ENCODE measurements at places on chromosomes 16 and 17.

DNA sequence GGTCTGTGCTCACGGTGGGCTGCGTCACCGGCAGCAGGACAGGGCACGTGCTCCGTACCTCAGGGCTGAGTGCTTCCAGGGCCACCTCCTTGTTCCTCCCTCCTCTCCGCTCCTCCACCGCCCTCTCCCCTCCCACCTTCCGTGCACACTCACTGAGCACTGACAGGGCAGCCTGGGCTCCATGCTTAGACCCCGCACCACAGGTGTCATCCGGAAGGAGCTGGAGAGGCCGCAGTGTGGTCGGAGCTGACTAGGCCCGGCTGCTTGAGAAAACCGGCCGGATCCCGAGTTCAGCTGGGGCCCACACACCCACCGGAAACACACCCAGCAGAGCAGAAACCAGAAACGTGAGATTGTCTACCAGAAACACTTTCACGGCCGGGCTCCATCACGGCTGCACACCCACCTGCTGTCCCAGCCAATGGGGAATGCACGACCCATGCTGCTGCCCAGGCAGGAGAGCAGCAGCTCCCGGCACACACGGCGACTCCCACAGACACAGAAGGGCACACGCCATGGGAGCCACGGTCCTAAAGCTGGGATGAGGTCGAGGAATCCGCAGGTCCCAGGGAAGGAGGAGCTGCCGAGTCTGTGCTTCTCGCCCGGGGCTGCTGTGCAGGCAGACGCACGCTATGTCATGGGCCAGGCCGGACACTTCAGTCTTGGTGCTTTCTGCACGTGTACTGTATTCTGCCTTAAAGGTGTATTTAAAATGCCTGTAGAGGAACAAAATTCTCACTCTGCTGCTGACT is 55.0 kb upstream of the ZNF469 start:
- DNase-seq, result no peak

DNA sequence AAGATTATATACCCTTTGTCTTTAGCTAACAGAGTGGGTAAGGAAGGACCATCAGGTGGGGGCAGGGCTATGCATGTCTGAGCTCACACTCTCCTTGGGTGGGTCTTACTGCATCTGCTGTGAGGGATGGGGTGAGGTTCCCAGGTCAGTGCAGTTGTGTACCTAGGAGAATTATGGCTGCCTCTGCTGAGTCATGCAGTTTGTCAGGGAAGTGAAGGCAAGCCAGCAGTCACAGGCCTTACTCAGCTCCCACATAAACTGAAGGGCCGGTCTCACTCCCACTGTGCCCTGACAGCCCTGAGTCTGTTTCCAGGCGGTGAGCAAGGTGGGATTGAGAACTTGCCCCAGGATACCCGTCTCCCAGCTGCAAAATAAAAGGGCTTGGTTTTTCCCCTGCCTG is 328.6 kb downstream of the MAP2K6 start:
- DNase-seq, result no peak

- no peak for DNase-seq
Measured at GRCh38 chr17:48601539-48602425, 3.0 kb downstream of the HOXB6 start.

DNA sequence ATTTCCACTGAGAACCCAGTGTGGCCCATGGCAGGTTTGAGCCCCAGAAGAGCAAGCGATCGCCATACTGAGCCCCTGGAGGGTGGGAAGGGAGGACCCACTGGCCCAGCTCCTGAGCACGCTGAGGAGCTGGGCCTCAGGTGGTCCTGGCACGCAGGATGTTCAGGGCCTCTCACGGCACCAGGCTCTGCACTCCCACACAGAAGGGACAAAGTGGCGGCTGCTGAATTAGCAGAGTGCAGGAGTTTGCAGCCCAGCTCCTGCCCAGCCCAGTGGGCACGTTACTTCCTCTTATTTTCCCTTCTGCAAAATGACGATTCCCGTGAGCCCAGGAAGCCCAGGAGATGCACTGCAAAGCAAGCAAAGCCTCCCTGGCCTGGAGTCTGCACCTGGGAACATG is 42.3 kb upstream of the MTSS2 start:
- no peak for DNase-seq

- DNase-seq, result no peak
Measured at GRCh38 chr17:79212149-79213087, 137.8 kb downstream of the ENGASE start.

DNA sequence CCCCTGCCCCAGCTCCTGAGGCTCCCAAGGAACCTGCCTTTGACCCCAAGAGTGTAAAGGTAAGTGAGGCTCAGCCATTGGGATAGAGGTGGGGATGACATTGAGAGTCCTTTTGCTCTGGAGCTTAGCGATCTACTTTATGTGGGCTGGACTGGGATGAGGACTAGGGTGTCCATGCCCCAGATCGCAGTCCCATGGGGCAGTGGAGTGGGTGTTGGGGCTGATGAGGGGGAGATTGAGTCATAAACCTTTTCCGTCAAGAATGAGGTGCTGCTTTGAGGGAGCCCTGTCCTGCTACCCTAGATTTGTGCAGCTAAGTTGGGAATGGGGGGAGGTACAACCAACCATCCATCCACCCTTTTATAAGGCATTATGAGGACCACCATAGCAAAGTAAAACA is 351 bp downstream of the MYL4 start:
- DNase-seq, result no peak

DNA sequence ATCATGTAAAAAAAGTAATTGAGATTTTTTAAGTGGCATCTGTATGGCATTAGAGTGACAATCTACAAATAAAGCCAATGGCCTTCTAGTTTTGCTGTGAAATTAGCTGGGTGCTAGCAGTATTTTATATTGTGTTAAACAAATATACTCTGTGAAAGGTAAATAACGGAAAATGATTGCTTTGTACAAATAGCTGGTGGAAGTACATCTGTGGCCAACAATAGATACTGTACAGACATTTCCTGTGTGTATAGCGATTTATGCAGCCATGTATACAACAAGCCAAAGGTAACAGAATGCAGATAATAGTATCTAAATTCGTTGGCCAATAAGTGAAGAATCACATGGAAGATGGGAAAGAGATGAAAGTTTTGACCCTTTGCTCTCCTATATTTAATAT is 26.6 kb downstream of the IQCK start:
- no peak for DNase-seq

DNA sequence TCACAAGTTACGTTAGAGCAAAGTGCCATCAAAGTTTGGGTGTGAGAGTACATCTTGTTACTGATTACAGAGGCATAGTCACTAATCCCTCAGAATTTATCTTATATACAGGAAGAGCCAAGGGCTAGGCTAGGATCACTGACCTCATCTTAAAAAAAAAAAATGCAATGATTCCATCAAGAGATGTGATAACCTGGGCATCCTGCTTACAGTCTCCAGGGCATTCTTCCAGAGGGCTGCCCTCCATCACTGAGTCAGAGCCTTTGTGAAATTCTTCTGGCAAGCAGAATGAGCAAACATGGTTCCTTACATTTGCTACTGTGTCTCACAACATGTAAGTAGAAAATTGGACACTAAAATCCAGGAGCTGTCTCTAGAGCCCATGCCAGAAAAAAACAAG is 410.6 kb downstream of the ZFHX3 start:
- DNase-seq, result peak; percentile 73

GRCh38 chr16:49305406-49305805 is 23.8 kb upstream of the CBLN1 start:
- DNase-seq, result no peak

DNA sequence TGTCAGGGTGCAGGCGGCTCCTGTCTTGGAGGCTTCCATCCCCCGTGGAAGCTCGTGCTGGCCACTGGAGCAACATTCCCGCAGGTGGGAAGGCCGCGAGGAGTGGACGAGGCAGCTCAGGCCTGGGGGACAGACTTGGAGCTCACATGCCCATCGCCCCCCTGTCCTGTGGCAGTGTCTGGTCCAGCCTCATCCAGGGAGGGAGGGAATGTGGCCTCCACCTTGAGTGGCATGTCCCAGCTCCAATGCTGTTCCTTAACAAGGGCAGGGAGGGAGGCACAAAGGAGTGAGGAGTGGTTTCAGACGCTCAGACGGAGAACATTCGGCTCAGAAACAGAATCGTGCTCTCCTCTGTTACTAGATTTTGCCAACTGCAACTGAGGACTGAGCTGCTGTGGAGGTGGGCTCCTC is 159.4 kb upstream of the CHMP6 start:
- DNase-seq, result peak; percentile 80

DNA sequence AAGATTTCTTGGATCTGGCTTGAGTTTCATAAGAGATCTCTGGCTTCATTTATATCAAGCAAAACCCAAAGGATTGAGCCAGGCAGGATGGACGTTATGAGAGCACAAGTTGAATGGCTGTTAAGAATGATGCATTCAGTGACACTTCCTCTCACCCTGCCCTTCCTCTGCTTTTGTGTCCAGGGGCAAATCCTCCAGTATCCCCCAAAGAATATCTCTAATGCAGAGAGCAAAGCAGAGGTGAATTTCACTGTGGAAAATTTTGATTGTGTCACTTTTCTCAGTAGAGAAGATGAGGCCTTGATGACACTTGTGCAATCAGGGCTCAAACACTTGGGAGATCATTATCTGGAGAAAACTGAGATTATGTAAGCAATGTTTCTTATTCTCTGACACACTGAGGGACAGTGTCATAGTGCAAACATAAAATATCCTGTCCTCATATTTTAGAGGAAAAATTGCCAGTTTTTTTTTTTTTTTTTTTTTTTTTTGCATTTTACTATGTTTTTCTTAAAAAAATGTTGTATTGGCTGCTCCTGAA is 25.3 kb downstream of the MARCHF10 start:
- no peak for DNase-seq

DNA sequence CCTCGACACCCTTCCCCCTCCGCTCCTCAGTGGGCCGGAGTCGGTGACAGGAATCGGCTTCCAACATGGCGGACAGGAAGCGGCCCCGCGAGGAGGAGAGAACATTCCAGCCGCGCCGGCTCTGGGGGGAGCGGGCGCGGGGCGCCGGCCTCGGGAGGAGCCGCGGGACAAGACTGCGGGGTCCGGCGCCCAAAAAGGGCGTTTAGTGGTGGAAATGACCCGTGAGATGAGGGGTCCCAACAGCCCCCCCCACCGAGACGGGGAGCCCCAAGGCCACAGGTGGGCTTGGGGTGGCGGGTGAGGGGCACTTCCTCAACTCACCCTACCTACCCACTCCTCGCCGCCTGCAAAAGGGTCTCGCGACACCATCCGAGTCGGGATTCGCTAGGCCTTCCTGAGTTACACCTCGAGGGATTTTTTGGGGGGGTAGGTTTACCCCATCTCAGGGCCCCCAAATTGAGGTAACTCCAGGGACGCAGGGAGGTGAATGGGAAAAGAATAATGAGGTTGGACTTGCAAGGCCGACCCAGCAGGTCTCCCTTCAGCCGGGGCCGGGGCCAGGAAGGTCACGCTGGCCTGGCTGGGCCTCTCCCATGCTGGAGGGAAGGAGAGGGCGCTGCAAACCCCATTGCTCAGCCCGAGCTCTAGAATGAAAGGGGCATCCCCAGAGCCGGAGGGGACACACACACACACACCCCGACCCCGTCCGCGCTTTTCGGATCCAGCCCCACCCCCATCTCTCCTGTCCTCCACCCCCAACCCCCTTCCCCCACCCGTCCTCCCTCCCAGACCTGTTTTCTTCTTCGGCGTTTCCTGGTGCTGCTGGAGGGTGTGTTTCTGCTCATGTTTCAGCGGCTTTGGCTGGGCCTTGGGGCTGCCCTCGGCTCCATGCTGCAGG is 707 bp downstream of the NUFIP2 start:
- DNase-seq, result peak; percentile 79

- no peak for DNase-seq
Measured at GRCh38 chr16:64013856-64014255, 1108.0 kb downstream of the CDH11 start.

- peak; percentile 63 for DNase-seq
Measured at GRCh38 chr16:27179500-27180072, 23.7 kb upstream of the KDM8 start.

DNA sequence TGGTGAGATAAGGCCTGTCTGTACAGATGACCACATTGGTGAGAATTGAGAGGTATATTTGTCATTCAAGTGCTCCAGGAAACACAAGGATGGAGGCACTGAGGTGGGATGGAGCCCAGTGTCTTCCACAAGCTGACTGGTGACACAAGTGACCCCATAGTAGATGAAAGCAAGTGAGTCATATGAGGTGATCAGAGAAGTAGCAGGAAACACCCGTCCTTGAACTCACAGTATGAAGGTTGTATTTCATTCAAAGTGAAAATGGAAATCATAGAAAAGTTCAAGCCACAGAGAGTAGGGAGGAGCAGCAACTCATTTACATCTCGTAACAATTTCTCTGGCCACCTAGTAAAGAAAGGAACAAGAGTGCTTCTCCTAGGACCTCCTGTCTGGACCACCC is 609.8 kb downstream of the HS3ST4 start:
- DNase-seq, result no peak

DNA sequence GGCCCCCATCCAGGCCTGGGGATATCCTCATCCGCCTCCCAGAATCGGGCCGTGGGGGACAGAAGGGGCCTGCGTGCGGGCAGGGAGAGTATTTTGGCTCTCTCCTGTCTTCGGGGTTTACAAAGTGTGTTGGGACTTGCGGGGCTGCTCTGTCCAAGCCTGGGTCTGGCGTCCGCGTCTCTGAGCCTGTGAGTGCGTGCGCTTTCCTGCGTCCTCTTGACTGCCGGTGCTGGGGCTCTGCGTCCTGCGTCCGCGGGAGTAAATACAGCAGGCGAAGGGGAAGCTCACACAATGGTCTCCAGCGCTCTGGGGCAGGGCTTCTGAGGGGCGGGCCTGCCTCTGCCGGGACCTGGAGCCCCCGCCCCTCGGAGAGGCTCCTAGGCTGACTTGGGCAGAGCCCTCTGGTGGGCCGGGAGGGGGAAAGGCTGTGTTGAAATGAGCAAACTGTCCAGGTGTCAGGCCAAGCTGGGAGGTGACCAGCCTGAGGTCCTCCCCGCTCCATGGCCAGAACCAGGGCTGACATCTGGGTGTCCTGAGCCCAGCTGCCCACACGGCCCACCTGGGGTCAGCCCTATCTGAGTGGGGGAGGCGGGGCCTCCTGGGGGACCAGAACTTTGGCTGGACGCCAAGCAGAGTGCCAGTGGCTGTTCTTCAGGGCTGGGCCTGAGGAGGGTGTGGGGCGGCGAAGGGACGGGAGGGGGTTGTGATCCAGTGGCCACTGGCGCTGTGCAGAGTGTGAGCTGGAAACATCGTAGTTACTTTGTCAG is 233.6 kb downstream of the SEC14L1 start:
- peak; percentile 94 for DNase-seq

DNA sequence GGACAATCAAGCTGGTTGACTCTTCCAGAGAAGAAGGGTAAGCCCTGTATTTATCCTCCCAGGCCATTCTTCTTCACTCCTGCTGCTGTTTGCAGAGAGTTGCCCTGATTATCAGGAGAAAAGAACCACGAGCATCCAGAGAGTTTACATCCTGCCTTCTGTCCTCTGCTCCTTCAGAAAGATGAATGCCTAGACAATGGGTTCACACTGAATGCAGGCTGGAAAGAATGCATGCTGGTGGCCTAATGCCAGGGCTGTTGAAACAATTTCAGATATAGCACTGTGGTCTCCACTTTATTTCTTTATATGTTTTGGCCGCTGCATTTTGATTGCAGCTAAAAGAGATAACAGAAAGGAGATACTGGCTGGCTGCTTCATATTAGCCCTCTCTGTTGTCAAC is 21.2 kb upstream of the HAS3 start:
- DNase-seq, result peak; percentile 70

- peak; percentile 39 for DNase-seq
Measured at GRCh38 chr17:11144358-11145233, 96.4 kb upstream of the SHISA6 start.

All from astrocyte of the hippocampus (primary cell).